NCI-H2171 treated with DMSO at 0.1 percent for 48 hours (cell line): ENCODE measurements at places on chromosomes 1 and 21.

DNA sequence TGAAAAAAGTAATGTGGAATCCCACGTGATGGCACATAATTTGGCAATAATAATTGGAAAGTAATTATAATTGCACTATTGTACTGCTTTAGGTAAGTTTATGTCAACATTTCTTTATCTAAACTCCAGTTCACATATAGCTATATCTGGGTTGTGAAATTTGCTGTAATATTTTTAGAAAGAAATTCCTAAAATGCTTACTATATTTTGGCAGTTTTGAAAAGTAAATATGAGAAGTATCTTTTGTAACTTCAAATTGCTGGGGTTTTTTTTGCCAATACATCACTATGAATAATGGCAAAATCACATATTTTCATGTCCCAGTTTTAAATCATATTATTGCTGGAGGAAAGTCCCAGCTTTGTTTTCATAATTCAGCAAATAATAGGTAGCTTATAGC is 197.5 kb downstream of the PDE4B start:
- no peak for DNase-seq

DNA sequence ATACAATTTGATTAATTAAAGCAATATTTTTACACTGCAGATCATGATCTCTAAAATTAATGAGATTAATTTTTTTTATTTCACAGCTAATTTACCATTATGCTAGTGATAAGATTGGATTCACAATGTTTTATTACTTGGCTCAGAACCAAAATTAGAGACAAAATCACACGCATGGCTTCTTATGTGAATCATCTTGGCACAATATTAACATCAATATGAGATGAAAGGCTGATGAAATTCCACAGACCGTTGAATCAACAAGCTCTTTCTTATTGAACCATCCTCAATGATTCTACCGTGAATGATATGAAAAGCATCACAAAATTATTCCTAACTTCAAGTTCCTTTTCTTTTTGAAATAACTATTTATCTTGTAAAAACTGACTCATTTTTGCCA is 544.9 kb downstream of the KCNT2 start:
- peak; percentile 14 for DNase-seq

DNA sequence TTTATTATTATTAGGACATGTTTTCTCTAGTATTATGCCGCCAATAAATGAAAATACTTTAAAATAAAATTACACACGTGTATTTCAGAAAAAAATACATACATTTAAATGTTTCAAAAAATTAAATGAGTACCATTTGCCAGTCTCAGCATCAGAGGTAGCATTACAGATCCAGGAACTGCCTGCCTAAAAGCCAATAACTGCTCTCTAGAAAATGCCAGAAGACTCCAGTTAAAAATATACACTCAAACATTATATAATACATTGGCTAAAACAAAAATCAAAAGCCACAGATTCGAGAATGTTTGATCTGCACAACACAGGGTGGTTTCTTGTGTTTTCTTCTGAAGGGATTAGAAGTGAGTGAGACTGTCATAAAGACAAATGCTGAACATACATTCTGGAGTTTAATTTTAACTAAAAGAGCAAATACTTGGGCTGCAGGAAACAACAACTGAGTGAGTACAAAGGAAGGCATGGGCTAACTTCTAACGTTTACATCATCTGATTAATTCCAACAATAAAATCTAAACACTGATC is 105.5 kb downstream of the RERE start:
- DNase-seq, result peak; percentile 57

GRCh38 chr1:47227341-47228232 is 4.4 kb downstream of the TAL1 start:
- DNase-seq, result no peak

- DNase-seq, result no peak
These were observed 191.8 kb upstream of the DPYD start for GRCh38 chr1:98112626-98113025.

GRCh38 chr1:118151312-118151937 is 33.6 kb downstream of the SPAG17 start:
- peak; percentile 43 for DNase-seq

- peak; percentile 44 for DNase-seq
These were observed 45.4 kb downstream of the KCND3 start for GRCh38 chr1:111943846-111944749.

DNA sequence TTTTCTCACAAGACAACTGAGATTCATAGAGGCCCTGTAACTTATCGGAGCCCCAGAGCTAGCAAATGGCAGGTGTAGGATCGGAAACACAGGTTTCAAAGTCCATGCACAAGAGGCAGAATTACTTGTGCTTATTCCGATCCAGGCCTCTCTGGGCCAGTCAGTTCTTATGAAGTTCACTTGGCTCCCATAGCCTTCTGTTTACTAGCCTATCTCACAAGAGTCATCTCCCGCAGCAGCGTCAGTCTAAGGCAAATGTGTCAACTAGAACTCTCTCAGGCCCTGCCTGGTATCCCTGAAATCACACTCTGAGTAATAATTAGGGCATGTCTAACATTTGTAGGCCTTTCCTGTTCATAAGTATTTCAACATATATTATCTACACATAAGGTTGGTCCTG is 43.3 kb downstream of the PHC2 start:
- no peak for DNase-seq

DNA sequence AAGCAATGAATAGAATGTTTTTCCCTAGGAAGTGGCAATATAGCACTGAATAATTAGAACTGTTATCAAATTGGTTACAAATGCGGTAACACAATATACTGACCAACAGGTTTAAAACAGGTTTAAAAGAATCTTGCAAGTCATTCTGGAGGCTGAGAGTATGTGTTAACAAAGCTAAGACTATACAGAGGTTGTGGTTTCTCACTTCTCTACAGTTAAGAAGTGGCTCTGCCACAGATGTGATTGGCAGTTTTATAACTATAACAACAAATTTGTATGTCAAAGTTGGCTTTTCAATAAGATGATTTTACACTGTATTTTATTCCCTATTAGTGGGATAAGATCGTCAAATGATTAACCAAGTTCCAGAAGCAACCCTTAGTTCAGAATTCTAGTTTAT is 7.1 kb downstream of the ANGEL2 start:
- DNase-seq, result no peak

- DNase-seq, result no peak
These were observed 6.1 kb downstream of the GAS5 start for GRCh38 chr1:173861731-173862145.

DNA sequence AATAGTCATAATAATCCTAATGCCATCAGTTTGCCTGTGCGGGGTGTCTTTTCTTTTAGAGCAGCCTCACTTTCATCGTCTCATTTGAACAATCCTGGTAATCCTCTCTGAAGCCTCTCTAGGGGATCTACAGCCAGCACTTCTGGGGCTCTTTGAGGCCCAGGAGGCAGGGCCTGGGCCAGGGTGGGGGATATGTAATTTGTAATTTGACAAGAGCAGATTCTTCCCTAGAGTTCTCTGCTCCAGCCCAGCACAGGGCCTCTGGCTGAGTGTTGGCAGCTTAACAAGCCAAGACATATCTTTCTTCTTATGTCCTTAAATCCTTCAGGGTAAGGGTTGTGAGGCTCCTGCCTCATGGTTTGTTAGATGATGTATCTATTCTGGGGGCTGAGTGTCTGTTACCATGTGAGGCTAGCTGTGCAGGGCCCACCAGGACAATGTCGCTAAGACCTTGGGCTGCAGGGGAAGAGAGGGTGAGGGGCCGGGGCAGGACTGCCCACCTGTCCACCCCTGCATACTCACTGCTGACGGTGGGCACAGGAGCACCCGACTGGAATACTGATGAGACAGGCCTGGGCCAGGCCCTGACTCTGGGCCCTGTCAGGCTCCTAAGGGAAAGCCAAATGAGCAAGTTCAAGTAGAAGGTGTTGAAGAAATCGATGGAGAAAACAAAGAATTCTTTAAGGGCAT is 45.3 kb upstream of the PARP1 start:
- no peak for DNase-seq

GRCh38 chr1:108669679-108670078 is 8.8 kb upstream of the HENMT1 start:
- no peak for DNase-seq

DNA sequence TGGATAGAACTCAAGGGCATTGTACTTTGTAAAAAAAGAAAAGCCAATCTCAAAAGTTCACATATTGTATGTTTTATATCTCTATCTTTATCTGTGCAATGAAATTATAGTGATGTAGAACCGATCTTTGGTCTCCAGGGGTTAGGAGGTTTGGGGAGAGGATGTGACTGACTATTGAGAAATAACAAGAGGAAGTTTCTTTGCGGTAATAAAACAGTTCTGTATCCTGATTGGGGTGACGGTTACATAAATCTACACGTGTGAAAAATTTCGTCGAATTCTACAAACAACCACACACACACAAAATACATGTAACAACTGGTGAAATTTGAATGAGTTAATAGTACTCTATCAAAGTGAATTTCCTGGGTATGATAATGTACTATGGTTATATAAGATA is 10.6 kb upstream of the OR2T33 start:
- no peak for DNase-seq

DNA sequence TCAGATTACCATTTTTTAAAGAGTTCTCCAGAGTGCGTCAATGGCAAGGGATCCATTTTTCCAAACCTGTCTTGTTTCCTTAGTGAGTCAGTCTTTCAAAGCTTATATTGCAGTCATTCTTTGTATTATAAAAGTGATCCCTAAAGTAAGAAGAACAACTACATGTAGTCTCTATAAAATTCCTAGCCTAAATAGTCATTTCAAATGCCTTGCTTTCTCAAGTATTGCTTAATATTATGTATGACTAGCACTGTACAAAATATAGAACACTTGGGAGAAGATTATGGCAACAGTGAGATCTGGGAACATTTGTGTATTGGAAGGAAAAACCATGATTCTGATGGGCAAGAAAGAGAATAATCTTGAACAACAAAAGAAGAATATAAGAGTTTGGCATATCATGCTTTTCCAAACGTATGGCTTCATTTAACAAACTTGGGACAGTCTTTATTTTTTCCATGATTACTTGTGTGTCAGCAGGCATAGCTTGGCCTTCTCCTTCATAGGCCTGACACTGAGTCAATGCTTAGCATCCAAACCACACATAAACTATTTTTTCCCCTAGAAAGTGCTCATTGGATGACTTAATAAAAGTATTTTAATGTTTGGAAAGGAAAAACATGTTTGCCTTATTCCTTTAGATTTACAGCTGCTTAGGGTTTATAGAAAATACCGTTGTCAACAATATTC is 547.4 kb downstream of the LTN1 start:
- no peak for DNase-seq
